A549 (cell line): ENCODE measurements at places on chromosomes 11 and 22. TPM values are rescaled to one million over a fixed set of nuclear protein-coding genes. Genes with fewer than 3 reads are reported as not detected.

SLC25A18 gene
- polyA plus RNA-seq: 0.04 TPM in 2 of 3 replicates, not detected in the other

OR10A3 gene
- polyA plus RNA-seq: not detected in 3 replicates

DKK3 gene
- polyA plus RNA-seq: 11.9 to 21.8 TPM (median 20.8 TPM) in 3 replicates

NDUFV1 gene
- 163 to 176 TPM (median 164 TPM) in 3 replicates for polyA plus RNA-seq

ANO3 gene
- polyA plus RNA-seq: not detected in 3 replicates

HEPN1 gene
- polyA plus RNA-seq: not detected in 3 replicates

TEX12 gene
- not detected in 3 replicates for polyA plus RNA-seq

DDTL gene
- polyA plus RNA-seq: 2.5 to 3.2 TPM (median 2.7 TPM) in 3 replicates

CCDC116 gene
- 0.04 to 0.06 TPM in 2 of 3 replicates, not detected in the other for polyA plus RNA-seq

GRCh38 chr11:114179234-114179941 lies 116.8 kb upstream of the NNMT start:
- DNase-seq: peak; percentile 5

- no peak for DNase-seq
Measured at GRCh38 chr22:50585238-50585637, 2.6 kb upstream of the CHKB start.

- DNase-seq: no peak
Measured at GRCh38 chr11:27699242-27699925, 871 bp downstream of the BDNF start.

- no peak for DNase-seq
Measured at GRCh38 chr11:71144010-71144409, 108.4 kb downstream of the SHANK2 start.

DNA sequence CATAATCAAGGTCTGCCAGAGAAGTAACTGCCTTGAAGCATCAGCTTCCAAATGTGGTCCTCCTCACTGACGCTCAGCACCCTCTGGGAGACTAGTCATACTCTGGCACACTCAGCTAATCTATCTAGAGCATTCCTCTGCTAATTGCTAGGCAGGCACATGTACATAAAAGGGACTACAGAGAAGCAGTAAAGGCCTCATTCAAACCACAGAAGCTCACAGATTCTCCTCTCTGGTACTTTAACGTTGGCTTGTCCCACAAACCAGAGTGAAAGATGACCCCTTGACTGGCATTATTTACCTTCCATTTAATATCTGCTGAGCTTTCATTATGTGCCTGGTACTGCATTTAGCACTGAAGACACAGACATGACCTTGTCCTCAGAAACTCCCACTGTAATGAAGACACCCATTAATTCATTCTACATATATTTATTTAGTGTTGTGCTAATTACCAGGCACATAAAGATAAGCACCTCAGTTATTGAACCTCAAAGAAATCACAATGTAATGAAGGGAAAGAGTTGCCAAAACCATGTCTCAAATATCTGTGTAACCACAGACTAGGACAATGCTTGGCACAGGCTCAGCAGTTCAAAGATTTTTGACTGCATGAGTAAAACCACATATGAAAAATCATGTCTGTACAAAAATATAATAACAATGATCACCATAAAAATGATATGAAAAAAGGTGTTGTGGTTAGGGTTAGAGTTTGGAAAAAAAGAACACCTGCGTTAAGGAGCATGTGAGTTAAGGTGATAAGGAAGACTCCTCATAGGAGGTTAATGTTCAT lies 550.4 kb downstream of the DLG2 start:
- DNase-seq: no peak

DNA sequence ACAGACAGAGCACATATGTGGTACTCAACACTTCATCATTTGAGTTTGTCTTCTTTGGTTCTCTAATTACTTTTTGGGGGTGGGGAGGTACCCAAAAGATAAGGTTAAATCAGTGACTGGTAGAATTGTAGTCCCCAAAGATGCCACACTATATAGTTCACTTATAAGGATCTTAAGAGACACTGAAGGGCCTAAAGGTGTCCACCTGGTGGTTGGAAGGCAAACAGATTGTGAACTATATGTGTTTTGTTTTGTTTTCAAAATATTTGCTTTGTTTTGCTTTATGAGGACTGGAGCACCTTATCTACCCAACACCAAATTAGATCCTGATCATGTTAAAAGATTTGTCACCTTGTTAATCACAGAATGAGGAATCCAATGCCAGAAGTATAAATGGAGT lies 136.1 kb downstream of the DCDC1 start:
- no peak for DNase-seq

- no peak for DNase-seq
Measured at GRCh38 chr11:107482234-107482633, 24.6 kb upstream of the CWF19L2 start.

DNA sequence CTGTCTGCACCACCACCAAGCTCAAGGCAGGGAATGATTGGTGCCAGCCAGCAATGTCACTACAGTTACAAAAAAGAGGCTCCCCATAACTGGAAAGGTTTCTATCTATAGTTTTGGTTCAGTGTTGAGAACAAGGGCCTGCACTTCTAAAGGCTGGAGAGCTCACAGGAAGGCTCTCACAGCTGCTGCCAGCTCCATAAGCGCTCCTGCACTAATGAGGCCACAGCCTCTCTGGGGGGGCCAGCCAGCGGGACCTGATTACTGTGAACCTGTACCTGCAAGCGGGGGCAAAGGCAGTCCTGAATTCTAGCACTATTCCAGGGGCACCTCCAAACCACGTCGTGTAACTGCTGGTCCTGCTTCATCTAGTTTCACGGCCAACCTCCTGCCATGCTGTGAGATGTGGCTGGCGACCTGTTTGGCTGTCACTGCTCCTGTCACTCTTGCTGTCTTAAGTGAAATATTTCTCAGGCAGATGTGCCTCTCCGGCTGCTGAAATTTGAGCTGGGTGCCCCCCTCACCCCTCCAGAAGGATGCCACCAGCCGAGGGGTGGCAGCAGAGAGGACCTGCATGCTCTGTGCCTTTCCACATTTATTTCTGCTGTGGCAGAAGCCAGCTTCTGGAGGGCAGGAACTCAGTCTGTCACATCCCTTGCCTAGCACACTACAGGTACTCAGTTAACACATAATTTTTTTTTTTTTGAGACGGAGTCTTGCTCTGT lies 53.3 kb upstream of the ARFGAP3 start:
- no peak for DNase-seq

- DNase-seq: no peak
Measured at GRCh38 chr11:134390706-134391569, 21.1 kb downstream of the B3GAT1 start.

- DNase-seq: no peak
Measured at GRCh38 chr11:127709960-127710359, 709.4 kb upstream of the KIRREL3 start.

DNA sequence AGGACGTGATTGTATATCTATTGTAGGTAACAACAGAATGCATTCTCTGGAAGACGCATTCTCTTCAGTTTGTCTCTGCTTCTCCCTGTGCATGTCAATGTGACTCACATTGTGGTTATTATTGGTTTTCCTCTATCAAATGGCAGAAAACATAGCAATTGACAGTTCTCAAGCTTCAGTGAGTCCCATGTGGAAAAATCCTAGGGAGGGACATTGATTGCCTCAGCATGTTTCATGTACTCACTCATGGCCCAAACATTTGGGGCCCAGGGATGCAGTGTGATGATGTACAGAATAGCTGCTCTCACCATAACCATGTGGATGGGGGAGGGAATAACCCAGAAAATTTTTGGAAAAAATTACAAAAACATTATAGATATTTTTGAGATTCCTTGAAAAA lies 9.3 kb upstream of the ARL14EP start:
- DNase-seq: no peak

- no peak for DNase-seq
Measured at GRCh38 chr22:17349172-17349571, 20.1 kb upstream of the CECR2 start.

DNA sequence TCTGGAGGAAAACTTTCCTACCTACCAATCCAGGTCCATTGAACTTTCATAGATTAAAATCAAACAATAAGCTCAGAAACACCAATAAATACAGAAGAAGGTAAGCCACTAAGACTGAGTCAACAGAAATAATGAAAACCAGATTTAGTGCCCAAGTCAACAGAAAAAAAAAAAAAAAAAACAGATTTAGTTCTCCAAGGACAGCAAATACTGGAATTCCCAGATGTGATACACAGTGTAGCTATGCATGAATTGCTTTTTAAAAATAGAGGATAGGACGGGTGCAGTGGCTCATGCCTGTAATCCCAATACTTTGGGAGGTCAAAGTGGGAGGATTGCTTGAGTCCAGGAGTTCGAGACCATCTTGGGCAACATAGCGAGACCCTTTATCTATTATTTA lies 15.7 kb downstream of the DMC1 start:
- no peak for DNase-seq

GRCh38 chr22:48268771-48269552 lies 1506.5 kb downstream of the TBC1D22A start:
- DNase-seq: peak; percentile 39

- no peak for DNase-seq
Measured at GRCh38 chr22:50257041-50257440, 4.4 kb downstream of the MAPK12 start.

- peak; percentile 43 for DNase-seq
Measured at GRCh38 chr11:926341-926916, 759 bp downstream of the AP2A2 start.
